ENCODE measurements at places on chromosomes 6 and 20.

DNA sequence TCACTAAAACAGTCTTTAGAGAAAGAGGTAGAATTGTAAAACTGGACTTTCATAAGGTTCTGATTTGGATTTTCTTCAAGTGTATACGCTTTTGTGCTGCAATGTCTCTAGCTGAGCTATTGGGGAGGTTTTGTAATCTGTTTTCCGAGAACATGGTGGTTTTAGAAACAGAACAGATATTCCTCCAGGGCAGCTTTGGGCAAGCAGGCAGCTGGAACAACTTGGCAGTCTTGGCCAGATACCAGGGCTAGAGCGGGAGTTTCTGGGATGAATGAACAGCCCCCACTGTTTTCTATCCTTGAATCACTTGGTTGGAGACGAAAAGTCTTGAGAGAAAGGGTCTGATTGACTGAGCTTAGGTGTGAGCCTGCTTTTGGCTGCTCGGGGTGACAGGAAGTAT, 17.1 kb upstream of the ARMC2 start:
- no peak for DNase-seq

- no peak for DNase-seq
Measured at GRCh38 chr6:41732591-41733359, 2.6 kb downstream of the TFEB start.

- DNase-seq, result no peak
Measured at GRCh38 chr6:146029573-146030184, 817 bp downstream of the GRM1 start.

- no peak for DNase-seq
Measured at GRCh38 chr6:45709781-45710220, 305.9 kb downstream of the CLIC5 start.

- DNase-seq, result no peak
Measured at GRCh38 chr6:158205169-158205944, 37.2 kb downstream of the GTF2H5 start.

GRCh38 chr6:113680301-113680700, 176.8 kb upstream of the MARCKS start:
- no peak for DNase-seq

- DNase-seq, result peak; percentile 7
Measured at GRCh38 chr6:14540276-14540675, 422.7 kb downstream of the CD83 start.

DNA sequence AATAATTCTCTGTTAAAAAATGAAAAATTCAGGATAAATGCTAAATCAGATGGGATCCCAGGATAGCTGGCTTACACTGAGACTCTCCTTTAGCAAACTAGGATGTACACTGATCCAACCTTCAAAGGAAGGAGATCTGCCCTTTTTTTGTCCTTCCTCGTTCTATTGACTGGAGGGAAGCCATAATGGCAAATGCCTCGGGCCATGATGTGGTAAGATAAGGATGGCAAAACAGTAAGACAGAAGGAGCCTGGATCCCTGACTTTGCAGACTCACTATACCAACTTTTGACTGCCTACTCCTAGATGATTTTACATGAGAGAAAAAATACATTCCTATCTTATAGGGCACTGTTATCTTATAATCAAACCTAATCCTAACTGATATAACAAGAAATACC, 156.9 kb upstream of the BEND3 start:
- DNase-seq, result peak; percentile 5

- no peak for DNase-seq
Measured at GRCh38 chr6:52227495-52227894, 16.8 kb downstream of the IL17F start.

- no peak for DNase-seq
Measured at GRCh38 chr6:129233458-129234134, 350.7 kb downstream of the LAMA2 start.

- DNase-seq, result peak; percentile 98
Measured at GRCh38 chr20:13525225-13525940, 113.3 kb downstream of the TASP1 start.

DNA sequence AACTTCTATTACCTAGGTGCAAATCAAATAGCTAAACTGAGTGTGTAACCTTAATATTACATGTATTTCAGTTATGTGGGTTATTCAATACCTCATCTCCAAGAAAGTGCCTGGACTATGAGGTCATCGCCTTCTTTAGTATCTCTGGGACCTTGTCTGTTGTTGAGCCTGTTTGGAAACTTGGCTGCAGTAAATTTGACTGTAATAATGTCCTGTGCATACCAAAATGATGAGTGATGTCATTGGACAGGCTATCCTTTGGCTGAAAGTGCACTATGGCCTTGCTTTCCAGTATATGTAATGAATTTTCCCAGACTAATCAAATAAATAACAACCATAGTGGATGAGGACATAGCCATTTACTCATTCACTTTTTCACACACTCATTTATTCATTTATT, 455.1 kb downstream of the ADGRB3 start:
- peak; percentile 91 for DNase-seq

GRCh38 chr20:33401921-33402369, 626 bp upstream of the CDK5RAP1 start:
- no peak for DNase-seq

GRCh38 chr6:148516217-148516616, 173.6 kb downstream of the SASH1 start:
- no peak for DNase-seq

DNA sequence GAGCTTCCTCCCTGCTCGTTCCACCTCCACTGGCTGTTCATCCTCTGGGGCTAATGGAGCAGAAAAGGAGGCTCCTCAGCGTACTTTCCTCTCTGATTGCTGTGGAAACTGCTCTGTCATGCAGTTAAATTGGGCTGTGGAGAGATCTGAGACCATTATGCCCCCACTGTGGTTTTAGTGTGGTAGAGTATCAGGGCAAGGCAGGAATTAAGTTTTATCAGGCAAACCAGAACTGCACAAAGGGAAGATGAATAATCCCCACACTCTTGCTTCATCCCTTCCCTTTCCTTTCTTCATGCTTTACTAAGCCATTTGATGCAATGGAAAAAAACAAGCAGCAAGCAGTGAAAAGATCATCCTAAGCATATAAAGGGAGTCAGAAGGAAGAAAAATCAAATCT, 11.9 kb upstream of the ME1 start:
- DNase-seq, result peak; percentile 9

GRCh38 chr20:6530254-6530653, 237.2 kb upstream of the BMP2 start:
- peak; percentile 1 for DNase-seq

DNA sequence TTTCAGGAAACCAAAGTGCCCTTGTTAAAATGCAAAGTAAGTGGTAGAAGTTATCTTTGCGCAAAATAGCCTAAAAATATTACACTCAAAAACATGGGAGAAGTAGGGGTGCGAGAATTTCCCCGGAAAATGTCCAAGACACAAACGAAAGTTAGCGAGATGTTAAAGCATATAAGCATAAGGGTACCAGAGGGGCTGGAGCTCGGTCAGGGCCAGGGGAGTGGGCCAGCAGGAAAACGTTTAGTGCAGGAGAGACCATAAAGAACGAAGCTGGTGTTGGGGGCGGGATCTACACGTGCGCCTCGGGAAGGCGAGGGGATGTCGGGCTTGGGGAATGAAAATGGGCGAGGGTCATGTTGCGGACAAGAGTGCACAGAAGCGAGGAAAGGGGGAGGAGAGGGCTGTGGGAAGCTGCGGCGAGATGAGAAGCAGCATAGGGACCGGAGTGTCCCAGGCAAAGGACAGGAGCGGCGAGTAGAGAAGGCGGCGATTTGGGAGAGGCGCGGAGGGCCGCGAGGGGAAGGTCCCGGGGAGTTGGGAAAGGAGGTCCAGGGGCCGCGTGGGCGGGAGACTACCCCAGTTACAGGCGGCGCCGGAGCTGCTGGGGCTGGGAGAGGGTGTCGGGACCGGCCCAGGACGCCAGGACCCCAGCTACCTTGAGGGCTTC, 600 bp downstream of the XPO5 start:
- DNase-seq, result peak; percentile 32

DNA sequence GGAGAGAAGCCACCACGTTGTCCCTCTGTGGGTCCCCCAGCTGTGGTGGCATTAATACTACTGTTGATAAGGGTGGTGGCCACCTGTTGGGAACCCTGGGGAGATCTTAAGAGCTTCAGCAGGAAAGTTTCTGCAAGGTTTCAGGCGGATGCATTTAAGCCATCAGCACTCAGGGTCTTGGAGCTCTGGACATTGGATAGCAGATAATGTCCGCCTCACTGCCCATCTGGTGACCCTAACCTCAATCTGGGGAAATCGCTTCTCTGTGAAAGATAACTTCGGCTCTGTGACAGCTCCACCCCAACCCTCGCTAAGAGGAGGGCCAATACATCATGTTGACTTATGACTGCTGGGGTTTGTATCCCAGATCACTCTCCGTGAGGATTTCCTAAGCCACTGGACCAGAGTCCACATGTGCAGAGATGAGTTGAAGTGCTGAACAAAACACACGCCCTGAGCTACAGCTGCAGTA, 92.9 kb downstream of the FOXC1 start:
- DNase-seq, result peak; percentile 9

GRCh38 chr20:14116037-14116436, 120.7 kb downstream of the MACROD2 start:
- no peak for DNase-seq

GRCh38 chr6:106053484-106054205, 32.5 kb upstream of the PRDM1 start:
- no peak for DNase-seq

DNA sequence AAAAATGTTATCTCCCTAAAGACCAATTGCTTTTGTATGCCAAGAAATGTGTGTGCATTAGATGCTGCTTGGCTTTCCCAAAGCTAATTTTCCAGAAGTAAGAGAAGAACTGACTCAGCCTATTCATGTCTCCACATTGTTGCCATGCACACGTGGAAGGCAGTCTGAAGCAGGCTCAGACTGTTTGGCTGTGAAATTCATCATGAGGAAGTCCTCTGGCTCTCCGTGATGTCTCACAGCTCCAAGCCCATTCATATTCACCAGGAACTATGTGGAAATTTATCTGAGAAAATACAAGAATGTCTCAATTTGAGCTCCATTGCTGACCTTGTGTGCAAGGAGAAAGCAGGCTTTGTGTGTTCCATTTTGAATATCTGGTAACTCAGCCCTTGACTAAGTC, 1022.2 kb upstream of the GJE1 start:
- peak; percentile 44 for DNase-seq

- DNase-seq, result peak; percentile 70
Measured at GRCh38 chr6:32108094-32108627, 977 bp downstream of the TNXB start.

GRCh38 chr6:80173411-80173810, 66.9 kb downstream of the BCKDHB start:
- DNase-seq, result no peak

GRCh38 chr20:64106981-64107735, at the start of gene NPBWR2:
Gene NPBWR2 (minus strand): TSS chr20:64107565. CDS start chr20:64106831, 734 bp downstream.
- DNase-seq, result no peak

GRCh38 chr6:21679761-21680265, 86.3 kb downstream of the SOX4 start:
- DNase-seq, result peak; percentile 79

DNA sequence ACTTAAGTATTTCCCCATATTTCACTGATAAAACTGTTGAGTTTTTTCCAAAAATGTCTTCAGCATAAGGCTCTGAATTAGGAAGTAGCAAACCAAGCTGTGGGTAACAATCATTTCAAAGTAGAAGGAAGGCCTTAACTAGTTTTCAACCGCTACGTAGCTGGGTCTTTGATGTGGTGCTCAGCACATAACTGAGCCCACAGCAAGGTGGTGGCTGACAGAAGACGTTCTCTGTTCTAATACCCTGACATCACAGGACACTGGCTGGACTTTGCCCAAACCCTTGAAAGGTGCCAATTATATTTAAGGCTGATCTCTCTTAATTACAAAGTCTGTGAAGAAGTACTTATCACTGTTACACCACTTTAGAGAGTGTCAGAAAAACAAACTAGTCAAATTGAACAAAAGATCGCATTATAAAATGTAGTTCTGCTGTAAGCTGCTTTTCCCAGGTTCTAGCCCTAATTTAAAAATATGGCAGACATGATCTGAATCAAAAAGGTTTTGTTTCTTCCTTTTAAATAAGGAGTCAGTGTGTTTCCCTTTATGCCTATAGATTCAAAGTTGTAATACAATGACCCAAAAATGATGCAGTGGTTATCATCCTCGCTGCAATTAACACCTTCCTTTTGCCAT, 26.7 kb downstream of the MAN1A1 start:
- DNase-seq, result no peak

DNA sequence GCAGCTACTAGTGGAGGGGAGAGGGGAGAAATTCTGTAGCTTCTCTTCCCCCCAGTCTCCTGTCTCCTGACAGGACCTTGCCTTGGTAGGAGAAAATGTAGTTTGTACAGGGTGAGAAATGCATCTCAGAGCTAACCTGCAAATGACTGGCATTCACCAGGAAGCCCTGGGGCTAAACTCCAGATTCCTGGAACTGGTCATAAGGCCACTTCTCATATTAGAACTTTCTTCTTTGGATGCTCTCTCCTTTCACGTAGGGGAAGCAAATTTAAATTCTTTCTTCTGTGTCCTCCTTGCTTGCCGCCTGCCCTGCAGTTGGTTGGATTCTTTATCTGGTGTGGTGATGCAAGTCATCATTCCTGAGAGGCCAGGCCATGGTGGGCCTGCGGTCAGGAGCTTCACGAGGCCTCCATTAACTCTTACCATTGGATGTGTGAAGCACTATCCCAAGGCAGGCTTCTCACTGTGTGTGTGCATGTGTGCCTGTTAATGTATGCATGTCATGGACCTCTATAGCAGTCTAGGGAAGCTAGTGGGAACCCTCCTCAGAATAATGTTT, 182.0 kb downstream of the PHF3 start:
- no peak for DNase-seq

GRCh38 chr6:37990762-37991525, 171.4 kb downstream of the ZFAND3 start:
- DNase-seq, result peak; percentile 95

GRCh38 chr6:152085451-152085921, 278.0 kb downstream of the ESR1 start:
- DNase-seq, result peak; percentile 32

- peak; percentile 62 for DNase-seq
Measured at GRCh38 chr6:30821862-30822784, 62.2 kb upstream of the DDR1 start.

GRCh38 chr20:4366076-4366475, 350.7 kb upstream of the RNF24 start:
- peak; percentile 48 for DNase-seq

DNA sequence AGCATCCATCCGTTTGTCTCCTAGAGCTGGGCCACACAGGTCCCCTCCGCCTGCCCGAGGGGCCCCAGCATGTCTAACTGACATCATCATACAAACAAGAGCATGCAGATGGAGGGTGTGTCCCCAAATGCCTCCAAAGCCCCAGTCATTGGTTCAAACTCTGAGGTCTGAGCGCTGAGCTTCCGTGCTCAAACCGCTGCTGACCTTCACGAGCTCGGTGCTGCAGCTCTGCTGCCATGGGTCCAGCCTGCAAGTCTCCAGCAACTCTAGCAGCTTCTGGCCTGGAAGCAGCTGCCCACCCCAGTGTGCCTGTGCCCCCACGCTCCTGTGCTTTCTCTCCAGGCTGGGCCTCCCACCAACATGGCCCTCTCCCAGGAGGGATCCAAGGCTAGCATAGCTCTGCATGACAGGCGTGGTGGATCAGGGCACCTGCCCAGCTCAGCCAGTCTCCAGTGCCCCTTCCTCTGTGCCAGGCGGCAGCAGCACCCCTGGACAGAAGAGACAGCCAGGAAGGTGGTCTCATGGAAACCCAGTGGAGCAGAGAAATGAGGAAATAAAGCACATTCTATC, 131.6 kb upstream of the PMEPA1 start:
- no peak for DNase-seq

- no peak for DNase-seq
Measured at GRCh38 chr6:151341476-151342195, 49.7 kb downstream of the ZBTB2 start.

- peak; percentile 25 for DNase-seq
Measured at GRCh38 chr6:127690092-127690491, 113.1 kb downstream of the C6orf58 start.
